ENCODE measurements at places on chromosomes 5 and 9.

DNA sequence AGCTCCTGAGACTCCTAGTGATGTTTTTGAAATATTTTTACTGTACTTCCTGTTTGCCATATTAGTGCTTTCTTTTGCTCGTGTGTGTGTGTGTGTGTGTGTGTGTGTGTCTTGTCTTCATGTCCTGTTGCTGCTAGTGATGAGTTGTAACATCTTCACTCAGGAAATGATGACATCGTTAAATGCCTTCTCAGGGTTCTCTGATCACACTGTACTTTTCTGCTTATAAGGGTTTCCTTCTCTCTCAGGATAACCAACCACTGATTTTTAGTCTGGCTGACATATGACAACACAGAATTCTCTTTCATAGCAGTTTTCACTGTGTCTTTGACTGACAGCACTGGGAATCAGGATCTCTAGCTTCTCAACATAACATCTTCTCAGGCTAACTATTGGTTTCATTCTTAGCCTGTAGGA, 16.1 kb downstream of the SV2C start:
- DNase-seq = no peak

DNA sequence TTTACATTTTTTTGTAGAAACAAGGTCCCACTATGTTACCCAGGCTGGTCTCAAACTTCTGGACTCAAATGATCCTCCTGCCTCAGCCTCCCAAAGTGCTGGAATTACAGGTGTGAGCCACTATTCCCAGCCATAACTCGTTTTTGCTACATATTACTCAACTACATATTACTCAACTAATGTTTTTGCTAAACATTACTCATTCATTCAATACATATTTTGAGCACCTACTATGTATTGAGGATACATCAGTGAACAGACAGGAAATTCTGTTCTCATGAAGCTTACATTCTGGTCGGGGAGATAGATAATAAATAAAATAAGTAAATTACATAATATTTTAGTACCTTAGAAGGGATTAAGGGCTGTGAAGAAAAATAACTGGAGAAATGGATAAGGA, 34.9 kb upstream of the STOM start:
- DNase-seq = no peak

- DNase-seq = no peak
Measured at GRCh38 chr5:128305341-128305740, 221.8 kb downstream of the SLC12A2 start.

- no peak for DNase-seq
Measured at GRCh38 chr9:29183971-29184370, 1610.7 kb upstream of the C9orf72 start.

All from NCI-H1048 (cell line).